ENCODE measurements at places on chromosomes 5 and 9.

DNA sequence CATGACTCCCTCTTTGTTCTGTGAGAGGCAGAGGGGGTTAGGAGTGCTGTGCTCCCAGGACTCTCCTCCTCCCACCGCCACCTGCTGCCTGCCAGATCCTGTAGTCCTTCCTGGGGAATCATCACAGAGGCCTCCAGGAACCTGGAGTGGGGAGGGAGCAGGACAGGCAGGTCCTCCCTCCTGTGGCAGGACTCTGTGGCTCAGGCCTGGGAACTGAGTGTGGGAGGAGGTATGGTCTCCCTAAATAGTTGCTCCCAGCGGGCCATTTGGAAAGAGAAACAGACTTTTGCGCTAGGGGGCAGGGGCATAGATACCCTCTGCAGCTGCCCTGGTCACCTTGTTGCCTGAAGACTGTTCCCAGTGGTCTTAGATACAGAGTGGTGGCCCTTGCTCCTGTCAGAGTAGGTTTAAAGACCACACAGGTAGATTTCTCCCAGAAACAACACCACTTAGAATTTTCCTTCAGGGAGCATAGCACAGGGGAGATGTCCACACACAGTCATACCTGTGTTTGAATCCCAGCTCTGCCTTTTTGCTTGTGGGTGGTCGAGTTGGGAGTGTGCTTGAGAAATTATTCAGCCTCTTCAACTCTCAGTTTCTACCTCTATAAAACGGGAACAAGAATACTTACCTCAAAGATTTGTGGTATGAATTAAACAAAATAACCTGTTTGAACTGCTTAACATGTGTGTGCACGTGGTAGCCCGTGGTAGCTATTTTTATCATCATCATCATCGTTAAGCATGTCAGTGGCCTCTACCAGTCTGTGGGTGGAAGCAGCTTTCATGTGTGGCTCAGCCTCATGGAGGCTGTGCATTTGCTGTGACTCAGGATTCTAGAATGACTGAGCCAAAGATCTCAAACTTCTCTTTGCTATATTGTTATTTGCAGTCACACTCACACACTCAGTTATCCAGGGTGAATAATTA is 55.8 kb downstream of the SLC22A5 start:
- peak; percentile 82 for DNase-seq

- no peak for DNase-seq
These were observed 87.6 kb downstream of the DAP start for GRCh38 chr5:10673407-10673806.

GRCh38 chr9:34638138-34638445 is 505 bp upstream of the SIGMAR1 start:
- DNase-seq = no peak

DNA sequence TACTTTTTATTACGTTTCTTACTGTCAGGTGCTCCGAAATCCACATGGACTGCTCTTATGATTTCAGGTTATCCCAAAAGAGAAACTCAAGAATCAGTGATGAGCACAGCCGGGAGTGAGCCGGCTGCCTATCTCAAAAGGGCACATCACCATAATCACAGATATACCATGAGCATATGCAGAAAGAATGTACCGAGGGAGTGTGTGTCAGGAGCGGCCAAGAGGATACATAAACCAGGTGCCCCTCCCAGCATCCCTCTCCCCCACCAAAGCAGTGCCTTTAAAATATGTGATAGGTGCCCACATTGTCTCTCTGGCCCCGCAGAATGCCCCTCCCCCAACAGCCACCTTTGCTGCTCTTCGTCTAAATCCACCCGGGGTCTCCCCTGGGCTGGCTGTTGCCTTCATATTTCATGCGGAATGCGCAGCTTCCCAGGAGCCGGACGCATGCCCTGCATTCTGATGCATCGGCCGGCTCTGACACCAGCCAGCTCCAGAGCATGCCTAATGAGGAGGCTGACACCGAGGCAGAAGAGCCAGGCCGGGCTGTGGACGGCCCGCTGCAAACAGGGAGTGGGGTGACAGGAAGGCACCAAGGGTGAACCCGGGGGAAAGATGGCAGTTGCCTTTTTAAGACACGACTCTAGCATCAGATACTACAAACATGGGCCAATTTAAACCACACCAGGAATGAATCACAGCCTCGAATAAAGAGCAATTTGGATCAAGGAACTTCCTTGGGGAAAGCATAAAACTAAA is 652.3 kb downstream of the BNC2 start:
- no peak for DNase-seq

DNA sequence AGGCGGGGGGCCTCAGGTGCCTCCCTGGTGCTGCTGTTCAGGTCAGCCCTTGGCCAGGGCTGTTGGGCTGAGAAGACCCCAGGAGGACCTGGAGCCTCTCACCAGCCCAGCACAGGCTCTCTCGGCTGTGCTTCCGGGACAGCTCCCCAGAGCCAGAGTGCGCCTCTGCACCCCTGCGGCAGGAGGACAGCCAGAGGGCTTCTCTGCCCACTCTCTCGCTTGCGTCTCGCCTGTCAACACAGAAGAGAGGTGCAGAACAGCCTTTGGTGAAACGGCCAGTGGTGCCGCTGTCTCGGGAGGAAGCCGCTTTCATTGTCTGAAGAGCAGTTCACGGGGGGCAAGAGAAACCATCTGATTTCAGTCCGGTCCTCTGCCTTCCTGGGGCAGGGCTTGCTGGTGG is 3.8 kb upstream of the NACC2 start:
- no peak for DNase-seq

DNA sequence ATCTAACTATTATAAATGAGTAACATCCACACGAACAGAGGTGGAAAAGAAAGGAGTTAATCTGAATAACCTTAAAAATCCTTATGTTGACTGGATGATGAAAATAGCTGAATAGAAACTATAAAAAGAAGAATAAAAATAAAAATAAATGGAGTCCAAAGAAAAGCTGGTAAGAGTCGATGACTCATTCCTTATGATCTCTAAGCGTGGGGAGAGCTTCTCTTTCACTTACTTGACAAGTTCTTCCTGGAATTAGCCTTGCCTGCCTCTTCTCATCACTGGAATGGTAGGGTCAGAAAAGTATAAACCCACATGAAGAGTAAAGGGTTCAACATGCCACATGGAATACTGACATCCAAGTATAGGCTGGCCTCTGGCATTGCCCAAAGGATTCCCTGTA is 477.0 kb upstream of the RGMB start:
- no peak for DNase-seq

GRCh38 chr9:14098486-14099180 is 215.3 kb downstream of the NFIB start:
- DNase-seq = no peak

GRCh38 chr5:39948341-39948740 is 523.6 kb upstream of the DAB2 start:
- no peak for DNase-seq

- no peak for DNase-seq
These were observed 107.4 kb downstream of the MCTP1 start for GRCh38 chr5:95177456-95177855.

GRCh38 chr5:123425431-123425830 is 2.2 kb upstream of the CEP120 start:
- DNase-seq = no peak

DNA sequence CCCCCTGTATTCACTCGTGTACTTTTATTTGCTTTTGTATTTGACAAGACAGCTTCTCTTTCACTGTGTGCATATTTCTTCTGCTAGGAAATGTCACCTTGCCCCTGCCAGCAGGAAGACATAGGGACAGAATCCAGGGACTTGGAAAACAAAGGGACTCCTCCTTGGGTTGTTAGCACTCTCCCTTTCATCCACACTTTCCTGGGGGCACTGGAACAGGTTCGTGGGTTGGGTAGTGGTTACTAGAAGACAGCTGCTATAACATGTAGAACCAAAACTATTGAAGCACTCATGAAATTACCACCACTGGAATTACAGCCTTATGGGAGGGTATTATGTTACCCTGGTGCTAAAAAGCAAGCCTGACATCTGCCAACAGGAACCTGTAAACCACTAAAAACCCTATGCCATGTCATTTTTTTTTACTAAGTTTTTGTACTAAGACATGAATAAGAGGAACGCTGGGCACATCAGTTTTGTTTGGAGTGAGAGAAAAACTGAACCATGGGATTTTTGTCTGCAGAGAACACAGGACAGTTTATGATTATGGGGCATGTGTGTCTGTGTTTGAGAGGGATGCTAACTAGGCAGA is 4.7 kb upstream of the CCL28 start:
- no peak for DNase-seq

- no peak for DNase-seq
These were observed 69.0 kb upstream of the SLC12A2 start for GRCh38 chr5:128014578-128014977.

GRCh38 chr9:10678790-10679189 is 66.0 kb upstream of the PTPRD start:
- no peak for DNase-seq

GRCh38 chr5:110590187-110590586 is 136.3 kb downstream of the TMEM232 start:
- no peak for DNase-seq

GRCh38 chr9:14314424-14314928 is 535 bp upstream of the NFIB start:
- DNase-seq = no peak

GRCh38 chr9:125387861-125388524 is 126.4 kb downstream of the GAPVD1 start:
- DNase-seq = no peak

GRCh38 chr9:105064248-105065097 is 136.5 kb upstream of the ABCA1 start:
- DNase-seq = no peak

DNA sequence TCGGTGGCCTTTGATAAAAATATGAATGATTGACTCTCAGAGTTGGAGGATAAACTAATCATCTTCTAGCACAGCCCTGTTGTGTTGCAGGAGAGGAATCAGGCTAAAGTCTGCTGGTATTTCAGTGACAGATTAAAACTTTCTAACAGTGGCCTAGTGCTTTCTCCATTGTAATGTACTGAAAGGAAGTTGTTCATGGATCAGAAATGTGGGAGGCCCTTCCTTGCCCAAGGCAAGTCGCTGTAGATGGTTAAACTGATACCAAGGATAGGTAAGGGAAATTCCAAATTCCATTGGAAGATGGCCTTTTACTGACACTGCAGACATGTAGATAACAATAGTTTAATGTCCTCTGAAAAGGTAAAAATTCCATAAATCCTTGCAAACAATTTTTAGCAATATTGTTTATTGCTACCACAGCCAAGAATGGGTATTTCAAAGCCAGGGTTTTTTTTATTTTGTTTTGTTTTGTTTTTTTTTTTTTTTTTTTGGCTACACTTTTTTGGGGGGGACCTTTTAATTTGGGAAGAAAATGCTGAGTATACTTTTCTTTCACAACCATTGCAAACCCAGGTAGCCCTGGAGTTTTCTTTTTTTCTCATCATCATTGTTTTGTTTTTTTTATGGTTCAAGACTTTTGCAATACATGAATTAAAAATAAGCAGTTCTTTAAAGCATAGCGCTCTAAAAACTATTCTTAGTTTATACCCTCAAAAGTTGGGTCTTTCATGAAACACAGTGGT is 35.5 kb downstream of the WDR36 start:
- DNase-seq = no peak

GRCh38 chr5:129652349-129653056 is 95.4 kb upstream of the MINAR2 start:
- no peak for DNase-seq

DNA sequence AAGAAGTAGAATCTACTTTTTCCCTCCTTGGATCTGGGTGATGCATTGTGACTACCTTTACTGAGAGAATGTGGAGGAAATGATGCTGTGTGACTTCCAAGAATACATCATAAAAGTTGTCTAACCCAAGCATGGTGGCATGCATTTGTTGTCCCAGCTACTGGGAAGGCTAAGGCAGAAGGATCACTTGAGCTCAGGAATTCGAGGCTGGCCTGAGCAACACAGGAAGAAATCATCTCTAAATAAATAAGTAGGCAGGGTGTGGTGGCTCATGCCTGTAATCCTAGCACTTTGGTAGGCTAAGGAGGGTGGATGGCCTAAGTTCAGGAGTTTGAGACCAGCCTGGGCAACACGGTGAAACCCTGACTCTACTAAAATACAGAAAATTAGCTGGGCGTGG is 143.2 kb upstream of the VLDLR start:
- DNase-seq = no peak

DNA sequence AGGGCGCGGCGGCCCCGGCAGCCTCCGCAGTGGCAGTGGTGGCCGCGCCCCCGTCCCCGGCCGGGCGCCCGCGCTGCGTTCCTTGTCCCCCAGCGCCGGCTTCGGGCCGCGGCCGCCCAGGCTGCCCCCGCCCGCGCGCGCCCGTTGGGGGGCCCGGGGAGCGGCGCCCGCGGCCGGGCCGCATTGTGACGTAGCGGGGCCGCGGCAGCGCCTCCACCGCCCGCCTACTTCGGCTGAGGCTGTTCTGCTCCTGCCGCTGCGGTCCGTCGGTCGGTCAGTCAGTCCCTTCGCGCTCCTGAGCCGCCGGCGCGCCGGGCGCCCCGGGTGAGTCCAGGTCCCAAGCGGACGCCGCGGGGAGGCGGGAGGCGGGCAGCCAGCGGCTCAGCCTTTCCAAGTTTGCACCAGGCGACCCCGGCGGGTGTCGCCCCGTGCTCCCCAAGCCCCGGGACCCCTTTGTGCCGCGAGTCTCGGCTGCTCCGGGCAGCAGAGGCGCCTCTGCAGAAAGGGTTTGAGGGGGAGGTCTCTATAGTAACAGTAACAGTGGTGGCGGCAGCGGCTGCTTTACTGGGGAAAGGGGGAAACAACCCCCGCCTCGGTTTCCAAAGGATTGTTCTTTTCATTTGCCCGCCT is at the start of gene SNCAIP:
Gene SNCAIP, plus strand, starts transcription at position 277 of the 630 bp plus-strand sequence. CDS start 78,898 bp downstream, outside the sequence.
- DNase-seq = peak; percentile 5

DNA sequence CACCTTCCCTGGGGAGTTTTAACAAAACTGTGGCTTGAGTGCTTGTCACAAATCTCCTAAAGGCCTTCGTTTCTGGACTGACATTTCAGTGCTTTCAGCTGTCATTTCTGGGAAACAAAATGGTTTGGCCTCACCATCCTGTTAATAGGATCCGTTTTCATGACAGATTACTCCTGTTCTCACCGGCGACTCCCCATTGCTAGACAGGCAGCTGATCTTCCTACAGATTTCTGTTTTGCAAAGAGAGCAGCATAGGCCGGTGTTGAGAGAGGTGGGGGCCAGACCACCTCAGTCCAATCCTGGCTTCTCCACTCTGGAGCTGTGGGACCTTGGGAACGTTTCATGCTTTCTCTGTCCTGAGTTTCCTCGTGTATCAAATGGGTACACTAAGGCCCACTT is 75.5 kb upstream of the OTULINL start:
- no peak for DNase-seq
